ENCODE measurements at places on chromosomes 7 and 10. TPM values are rescaled to one million over a fixed set of nuclear protein-coding genes. Genes with fewer than 3 reads are reported as not detected.

DNA sequence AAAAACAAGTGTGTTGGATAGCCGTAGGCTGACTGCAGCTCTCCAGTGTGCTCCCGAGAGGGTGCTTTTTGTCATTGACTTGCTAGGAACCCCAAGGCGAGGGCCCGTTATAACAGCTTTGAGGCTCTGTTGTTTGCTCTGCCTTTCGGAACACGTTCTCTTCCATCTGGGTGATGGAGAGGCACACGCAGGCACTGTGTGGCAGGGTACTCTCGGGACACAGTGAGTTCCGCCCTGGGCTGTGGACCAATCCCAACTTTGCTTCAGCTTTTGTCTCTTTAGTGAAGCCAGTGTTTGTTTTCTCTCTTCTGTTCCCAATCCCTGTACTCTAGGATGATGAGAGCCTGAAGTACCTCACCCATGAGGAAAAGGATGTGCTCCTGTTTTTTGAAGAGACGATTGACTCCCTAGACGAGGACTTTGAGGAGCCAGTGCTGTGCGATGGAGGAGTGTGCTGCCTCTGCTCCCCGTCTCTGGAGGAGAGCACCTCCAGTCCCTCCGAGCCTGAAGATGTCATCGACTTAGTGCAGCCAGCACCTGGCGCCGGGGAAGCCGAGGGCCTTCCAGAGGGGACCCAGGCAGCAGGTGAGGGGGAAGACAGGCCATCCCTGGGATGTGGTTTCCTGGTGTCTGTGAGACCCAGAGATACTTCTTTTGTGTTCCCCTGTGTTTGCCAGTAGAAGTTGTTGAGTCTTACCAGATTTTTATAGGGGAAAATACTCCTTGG is 43.2 kb downstream of the PROSER2 start:
- H3K4me1 ChIP-seq, result no peaks in the 10 kb centered on the region
- no peak overlapping the region for H3K27ac ChIP-seq
- peaks cover 72% of the 10 kb centered on the region for H3K36me3 ChIP-seq
- DNase-seq, result no peak
- no peak overlapping the region for H3K4me3 ChIP-seq
- H3K27me3 ChIP-seq, result no peaks in the 10 kb centered on the region

ZNF3 gene
- total RNA-seq, result 23.7 TPM

DNA sequence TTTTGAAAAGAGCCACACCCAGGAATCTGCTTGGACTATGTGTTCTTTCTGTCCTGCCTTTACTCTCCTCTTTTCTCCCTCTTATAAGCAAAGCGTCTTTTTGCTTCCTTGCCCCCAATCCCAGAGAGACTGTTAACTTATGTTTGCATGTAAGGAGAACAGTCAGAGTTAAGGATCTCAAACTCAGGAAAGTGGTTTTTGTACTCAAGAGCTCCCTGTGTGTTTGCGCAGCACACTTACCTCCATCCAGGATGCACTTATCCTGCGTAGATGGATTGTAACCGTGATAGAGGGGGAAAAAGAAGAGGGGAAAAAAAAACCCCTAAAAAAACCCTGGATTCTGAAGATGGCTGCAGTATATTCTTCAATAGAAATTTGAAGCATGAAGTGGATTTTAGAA is 228.9 kb downstream of the AUTS2 start:
- no peak for DNase-seq
- no peaks in the 10 kb centered on the region for H3K27me3 ChIP-seq
- H3K36me3 ChIP-seq, result no peaks in the 10 kb centered on the region
- H3K4me1 ChIP-seq, result no peaks in the 10 kb centered on the region
- no peak overlapping the region for H3K4me3 ChIP-seq
- H3K27ac ChIP-seq, result no peak overlapping the region

DNA sequence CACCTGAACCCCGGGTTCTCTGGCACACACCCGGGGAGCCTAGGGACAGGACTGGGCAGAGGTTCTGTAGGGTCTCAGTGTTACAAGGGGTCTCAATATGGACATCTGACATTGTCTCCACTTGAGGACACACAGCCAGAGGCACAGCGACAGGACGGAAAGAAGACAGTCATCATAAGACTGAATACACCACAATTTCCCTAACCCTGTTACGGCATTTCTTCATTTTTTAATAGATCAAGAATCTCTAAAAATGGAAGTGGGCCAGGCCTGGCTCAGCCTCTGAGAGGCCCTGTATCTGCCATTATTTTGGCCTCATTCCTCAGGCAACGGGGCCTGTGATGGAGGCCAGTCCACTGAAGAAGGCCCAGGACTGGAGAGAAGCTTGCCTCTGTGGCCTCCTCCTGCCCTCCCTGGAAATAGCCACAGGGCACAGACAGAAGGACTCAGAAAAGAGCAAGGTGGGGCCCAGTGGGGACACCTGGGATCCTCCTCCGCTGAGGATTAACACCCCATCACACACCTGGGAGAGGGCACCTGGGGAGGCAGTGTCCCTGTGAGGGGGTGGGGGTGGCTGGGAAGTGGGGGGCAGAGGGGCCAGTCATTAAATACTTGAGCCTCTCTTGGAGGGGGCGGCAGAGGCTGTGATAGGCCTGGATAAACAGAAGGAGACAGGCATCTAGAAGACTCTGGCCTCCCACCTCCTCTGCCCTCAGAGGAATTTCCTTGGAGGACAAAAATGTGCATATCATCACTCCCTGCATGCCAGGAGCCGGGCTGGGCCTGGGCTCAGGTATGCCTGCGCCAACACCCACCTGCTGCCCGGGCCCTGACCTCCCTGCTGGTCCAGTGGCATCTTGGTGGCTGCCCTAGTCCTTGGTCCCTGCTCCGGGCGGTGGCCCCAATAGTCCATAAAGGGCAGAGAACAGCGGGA is 8.0 kb downstream of the SPOCK2 start:
- DNase-seq, result no peak
- no peaks in the 10 kb centered on the region for H3K27me3 ChIP-seq
- no peaks in the 10 kb centered on the region for H3K36me3 ChIP-seq
- H3K4me3 ChIP-seq, result no peak overlapping the region
- no peaks in the 10 kb centered on the region for H3K4me1 ChIP-seq
- no peak overlapping the region for H3K27ac ChIP-seq

- H3K36me3 ChIP-seq, result no peaks in the 10 kb centered on the region
- H3K27me3 ChIP-seq, result no peaks in the 10 kb centered on the region
- H3K4me1 ChIP-seq, result no peaks in the 10 kb centered on the region
- no peak for DNase-seq
- H3K27ac ChIP-seq, result no peak overlapping the region
Measured at GRCh38 chr7:136807598-136807997, 60.9 kb upstream of the CHRM2 start.

- H3K27me3 ChIP-seq, result no peaks in the 10 kb centered on the region
- no peak for DNase-seq
- H3K4me3 ChIP-seq, result no peak overlapping the region
- H3K36me3 ChIP-seq, result no peaks in the 10 kb centered on the region
- H3K27ac ChIP-seq, result no peak overlapping the region
- peaks cover 7% of the 10 kb centered on the region for H3K4me1 ChIP-seq
Measured at GRCh38 chr10:71381611-71382010, 15.1 kb upstream of the CDH23 start.

DNA sequence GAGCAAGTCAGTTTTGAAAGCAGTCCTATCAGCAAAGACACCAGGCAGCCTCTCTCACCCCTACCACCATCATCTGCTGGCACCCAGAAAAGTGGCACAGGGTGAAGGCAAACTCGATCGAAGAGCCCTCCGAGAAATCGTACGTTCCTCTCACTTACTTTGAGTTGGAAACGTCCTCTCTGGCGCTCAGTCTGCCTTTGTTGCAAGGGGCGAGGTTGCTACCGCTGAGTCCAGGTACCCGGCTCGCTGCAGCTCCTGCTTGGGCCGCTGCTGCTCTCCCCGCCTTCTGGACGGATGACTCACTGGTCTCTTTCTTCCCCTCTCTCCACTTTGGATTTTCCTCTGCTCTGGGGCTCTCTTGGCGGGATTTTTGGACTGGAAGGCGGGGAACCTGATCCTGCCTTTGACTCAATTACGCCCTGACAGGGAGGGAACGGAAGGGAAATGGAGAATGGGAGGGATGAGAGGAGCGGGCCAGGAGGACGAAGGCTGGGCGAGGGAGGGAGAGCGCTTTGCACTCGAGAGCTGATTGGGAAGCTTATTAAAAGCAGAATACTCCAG is at the start of gene PTN:
Gene PTN, minus strand, starts transcription at position 453 of the 561 bp plus-strand sequence. CDS start 88,760 bp downstream, outside the sequence.
- H3K4me1 ChIP-seq, result peaks cover 5% of the 10 kb centered on the region
- peaks cover 63% of the 10 kb centered on the region for H3K27me3 ChIP-seq
- peak within 1 kb of the TSS; percentile 68 for H3K4me3 ChIP-seq

GRCh38 chr7:90824386-90825307 is 228.5 kb downstream of the CDK14 start:
- no peaks in the 10 kb centered on the region for H3K27me3 ChIP-seq
- peak; percentile 91 for DNase-seq
- peak overlapping the region; percentile 36 for H3K27ac ChIP-seq
- no peak overlapping the region for H3K4me3 ChIP-seq
- H3K36me3 ChIP-seq, result no peaks in the 10 kb centered on the region
- peaks cover 30% of the 10 kb centered on the region for H3K4me1 ChIP-seq

DNA sequence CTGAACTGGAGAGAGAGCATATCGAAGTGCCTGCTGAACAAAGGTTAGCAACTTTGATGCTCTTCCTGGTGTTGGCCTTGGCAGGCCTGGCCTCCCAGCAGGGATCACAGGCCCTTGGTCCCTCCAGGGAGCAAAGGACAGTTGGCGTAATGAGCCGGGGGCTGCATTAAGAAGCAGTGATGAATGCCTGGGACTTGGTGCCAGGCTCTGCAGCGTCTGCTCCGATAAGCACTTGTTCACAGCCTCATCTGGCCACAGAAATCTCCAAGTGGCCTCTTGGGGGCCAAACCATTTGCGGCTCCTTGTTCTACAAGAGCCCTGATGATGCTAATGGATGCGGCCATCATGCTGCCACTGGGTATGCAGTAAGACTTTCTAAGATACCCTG is 31.8 kb downstream of the CRHR2 start:
- no peaks in the 10 kb centered on the region for H3K27me3 ChIP-seq
- H3K4me3 ChIP-seq, result no peak overlapping the region
- H3K4me1 ChIP-seq, result no peaks in the 10 kb centered on the region
- no peak for DNase-seq
- H3K27ac ChIP-seq, result no peak overlapping the region
- H3K36me3 ChIP-seq, result peaks cover 16% of the 10 kb centered on the region

DNA sequence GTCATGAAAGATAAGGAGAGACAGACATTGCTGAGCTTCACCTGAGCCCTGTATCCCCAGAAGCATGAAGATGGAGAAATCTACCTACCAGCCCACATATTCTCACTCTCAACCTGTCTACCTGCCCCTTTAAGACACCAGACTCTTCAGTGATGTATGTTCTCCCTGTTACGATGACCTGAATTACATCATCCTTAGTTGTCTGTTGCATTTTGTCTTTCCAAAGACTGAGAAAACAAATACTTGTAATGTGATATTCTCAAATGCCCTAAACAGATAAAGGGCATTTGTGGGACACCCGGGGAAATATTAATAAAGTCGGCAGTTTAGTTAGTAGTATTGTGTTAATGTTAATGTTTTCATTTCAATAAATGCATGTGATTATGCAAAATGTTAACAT is 305.8 kb upstream of the IGFBP3 start:
- peak; percentile 39 for DNase-seq
- H3K27ac ChIP-seq, result no peak overlapping the region
- H3K36me3 ChIP-seq, result no peaks in the 10 kb centered on the region
- peaks cover 16% of the 10 kb centered on the region for H3K4me1 ChIP-seq

- H3K27me3 ChIP-seq, result no peaks in the 10 kb centered on the region
- no peak overlapping the region for H3K27ac ChIP-seq
- no peaks in the 10 kb centered on the region for H3K36me3 ChIP-seq
- DNase-seq, result no peak
- peaks cover 17% of the 10 kb centered on the region for H3K4me1 ChIP-seq
Measured at GRCh38 chr10:101490026-101490425, 98.0 kb downstream of the POLL start.
